ENCODE measurements at places on chromosomes 12 and 14.

DNA sequence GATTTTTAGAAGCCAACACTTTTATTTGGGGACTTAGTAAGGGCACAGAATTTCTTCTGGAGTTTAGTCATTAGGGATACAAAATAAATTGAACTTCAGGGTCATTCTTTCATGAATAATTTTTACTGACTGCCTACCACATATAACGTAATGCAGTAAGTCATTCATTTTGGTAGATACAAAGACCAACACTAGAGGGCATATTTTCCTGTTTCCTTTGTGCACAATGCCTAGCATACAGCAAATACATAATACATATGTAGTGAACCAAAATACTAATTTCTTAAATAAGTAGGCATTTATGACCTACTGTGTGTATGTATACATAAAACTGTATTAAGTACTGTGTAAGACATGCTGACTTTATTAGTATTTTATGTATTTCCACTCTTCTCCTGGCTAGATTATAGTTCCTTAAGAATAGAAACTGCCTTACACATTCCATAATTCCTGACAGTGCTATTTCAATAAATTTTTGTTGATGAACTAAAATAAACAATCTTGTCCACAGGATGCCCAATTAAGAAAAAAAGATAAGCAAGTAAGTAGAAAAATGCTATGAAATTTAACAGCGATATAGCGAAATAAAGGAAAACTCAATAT is 47.9 kb downstream of the PPP1R12A start:
- DNase-seq, result no peak

GRCh38 chr12:1351926-1352325 is 242.5 kb downstream of the FBXL14 start:
- DNase-seq, result no peak

GRCh38 chr14:70920608-70921007 is 13.3 kb downstream of the PCNX1 start:
- no peak for DNase-seq

DNA sequence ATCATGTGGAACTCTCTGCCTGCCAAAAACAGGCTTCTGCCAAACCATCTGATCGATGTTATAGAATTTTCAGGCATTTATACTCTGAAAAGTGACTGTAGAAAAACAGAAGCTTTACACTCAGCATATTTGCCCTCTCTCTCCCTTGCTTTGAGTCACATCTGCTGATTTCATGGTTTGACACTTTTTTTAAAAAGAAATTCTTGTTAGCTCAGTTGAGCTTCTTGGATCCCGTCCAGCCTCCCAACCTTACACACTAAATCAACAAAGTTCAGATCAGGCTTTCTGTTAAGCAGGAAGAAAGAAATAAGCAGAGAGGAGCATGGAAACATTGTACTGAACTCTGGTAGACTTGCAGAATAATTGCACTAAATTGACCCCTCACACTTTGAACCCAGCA is 193.6 kb upstream of the SEL1L start:
- DNase-seq, result no peak

GRCh38 chr14:59097681-59098080 is 90.8 kb upstream of the DAAM1 start:
- DNase-seq, result no peak

DNA sequence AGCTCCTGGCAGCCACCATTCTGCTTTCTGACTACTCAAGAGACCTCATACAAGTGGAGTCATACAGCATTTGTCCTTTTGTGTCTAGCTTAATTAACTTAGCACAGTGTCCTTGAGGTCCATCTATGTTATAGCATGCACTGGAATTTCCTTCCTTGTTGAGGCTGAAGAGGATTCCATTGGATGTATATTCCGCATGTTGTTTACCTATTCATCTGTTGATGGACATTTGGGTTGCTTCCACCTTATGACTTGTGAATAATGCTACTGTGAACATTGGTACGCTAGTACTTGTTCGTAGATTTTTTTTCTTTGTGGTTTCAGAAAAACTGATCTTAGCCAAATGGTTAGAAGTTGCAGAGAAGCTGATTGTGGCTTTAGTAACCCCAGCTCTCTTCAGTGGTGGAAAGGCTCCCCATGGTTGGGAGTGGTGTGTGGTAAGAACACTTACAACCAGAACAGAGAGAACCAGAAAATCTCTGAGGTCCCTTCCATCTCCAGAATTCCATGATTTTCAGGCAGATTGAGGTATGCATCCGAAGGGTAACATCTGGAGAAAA is 118.4 kb downstream of the SAMD4A start:
- no peak for DNase-seq

- peak; percentile 46 for DNase-seq
Measured at GRCh38 chr12:122336015-122336946, 70.0 kb upstream of the VPS33A start.

- no peak for DNase-seq
Measured at GRCh38 chr14:106166650-106167204, 640.3 kb downstream of the TMEM121 start.

DNA sequence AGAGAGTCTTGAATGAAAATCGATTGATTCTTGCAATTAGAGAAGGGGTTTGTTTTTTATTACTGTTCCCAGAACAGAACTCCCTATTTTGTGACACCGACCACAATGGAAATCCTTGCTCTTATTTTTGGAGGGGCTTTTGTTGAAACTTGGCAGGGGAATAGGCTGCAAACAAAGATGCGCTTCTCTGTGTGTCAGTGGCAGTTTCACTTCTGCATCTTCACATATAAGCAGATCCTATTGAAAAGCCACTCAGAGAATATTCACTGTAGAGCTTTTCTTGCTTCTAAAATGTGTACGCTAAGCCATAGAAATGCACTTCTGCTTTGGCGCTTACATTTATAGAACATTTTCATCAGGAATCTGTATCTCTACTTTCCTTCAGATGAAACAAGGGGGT is 1822.4 kb upstream of the SEL1L start:
- DNase-seq, result no peak

DNA sequence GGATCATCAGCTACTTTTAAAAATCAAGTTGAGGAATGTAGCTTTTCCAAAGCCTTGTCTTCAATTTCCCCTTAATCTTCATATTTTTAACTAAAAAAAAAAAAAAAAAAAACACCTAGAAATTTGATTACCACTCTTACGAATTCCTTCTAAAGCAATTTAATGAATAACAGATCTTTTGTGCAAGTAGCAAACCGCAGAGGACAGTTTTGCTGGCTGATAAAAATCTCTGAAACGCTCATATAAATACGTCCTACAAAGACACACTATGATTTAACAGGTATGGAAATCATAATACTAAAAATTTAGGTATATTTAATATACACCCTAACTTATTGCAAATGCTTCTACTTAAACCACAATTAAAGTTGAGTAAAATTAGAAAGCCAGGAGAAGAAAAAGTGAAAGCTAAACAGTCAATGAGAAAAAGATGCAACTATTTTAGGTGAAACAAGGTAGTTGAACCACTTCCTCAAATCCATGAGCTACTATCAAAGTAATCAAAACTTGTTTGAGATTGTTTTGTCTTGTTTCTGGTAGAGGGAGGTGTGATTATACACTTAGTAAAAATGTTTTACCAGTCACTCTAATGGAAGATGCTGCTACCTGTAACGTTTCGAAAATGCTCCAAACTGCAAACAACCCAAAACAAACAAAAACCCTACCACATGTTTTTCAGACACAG is 2.2 kb downstream of the PAWR start:
- no peak for DNase-seq

- DNase-seq, result no peak
Measured at GRCh38 chr14:77185093-77185465, 3.5 kb downstream of the TMEM63C start.

DNA sequence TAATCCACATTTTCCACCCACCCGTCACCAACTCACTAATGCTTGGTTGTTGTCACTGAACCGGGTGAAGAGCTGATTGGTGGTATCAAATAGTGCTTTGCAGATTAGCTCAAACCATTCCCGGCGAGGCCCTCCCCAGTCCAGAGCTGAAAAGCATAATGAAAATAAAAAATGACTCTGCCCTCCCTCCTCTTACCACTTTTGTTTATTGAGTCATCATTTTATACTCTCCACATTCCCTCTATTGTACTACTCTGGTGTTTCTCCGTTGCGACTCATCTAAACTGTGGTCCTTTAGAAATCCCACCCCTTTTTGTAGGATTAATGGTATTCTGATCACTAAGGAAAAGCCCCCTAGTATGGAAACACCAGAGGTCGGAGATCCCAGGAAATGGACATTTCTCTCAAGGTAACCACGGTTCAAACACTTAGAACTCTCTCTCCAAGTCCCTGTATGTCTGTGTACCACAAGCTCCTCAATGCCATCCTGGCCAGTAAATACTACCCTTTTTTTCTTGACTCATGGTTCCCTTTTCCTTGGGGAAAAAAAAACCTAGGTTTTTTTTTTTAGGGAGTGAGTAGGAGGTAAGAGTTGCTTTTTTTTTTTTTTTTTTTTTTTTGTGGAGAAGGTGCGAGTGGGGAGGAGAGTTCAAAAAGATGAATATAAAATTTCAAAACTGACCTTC is 42.0 kb downstream of the AREL1 start:
- DNase-seq, result no peak

- DNase-seq, result no peak
Measured at GRCh38 chr12:71299541-71300376, 139.8 kb upstream of the LGR5 start.

DNA sequence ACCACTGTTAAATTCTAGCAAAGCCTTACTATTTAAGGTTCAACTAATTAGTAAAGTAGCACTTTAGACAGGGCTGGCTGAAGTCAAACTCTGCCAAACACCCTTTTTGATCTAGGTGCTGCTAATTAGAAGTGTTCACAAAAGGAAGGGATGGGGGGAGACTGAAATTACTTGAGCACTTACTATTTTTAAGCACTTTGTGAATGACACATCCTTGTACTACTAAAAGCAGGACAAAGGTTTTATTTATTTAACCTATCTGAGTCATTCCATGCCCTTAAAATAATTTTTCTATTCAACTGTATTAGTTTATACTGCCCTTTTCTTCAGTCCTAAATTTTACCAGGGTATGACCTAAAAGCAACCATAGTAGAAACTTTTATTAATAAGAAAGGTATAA is 20.1 kb downstream of the MBIP start:
- DNase-seq, result no peak

DNA sequence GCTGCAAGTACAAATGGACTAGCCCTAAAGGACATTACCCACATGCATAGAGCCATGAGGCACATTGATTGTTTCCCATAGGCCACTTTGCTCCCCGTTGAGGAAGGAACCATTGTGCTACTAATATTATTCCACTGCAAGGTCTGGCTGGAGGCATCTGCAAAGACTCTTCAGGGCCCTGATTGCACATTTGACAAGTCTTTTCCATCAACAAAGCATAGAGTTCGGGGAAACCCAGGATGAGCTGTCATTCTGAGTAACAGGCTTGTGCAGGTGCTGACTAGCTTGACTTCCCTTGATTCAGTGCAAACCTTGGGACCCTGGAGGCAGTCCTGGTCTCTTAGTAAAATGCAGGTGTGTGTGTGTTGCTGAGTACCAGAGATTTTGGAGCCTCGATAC is 73.8 kb downstream of the SUSD6 start:
- peak; percentile 50 for DNase-seq

DNA sequence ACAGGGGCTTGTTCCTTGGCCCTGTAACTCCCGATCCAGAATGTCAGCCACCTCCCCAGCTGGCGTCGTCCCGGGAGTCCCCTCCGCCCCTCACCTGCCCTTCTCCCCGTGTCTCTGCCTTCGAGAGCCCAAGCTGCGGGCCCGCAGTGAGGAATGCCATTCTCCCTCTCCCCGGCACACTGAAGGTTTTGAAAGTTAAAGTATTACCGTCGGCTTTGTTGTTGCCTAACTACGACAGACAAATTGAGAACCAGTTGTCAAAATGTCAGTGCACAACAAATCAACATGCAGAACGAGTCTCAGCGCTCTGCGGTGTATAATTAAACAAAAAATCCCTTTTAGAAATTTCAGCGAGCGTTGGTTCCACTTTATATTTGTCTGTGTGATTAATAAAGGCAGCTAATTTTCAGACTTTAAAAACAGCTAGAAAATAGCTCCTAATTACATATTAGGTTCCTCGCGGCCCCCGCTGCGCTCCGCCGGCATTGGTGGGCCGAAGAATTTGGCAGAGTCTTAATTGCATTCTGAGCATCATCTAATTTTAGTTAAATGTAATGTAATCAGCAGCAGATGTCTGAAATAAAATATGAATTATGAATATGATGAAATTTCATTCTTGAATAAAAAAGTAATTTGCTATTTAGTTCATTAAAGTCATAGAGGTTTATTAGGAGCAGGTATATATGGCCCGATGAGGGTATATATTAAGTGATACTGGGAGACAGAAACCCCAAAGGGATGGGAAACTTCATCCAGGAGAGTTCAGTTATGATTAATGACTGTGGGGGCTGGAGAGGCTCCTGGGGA is 40.3 kb downstream of the MVK start:
- DNase-seq, result no peak

DNA sequence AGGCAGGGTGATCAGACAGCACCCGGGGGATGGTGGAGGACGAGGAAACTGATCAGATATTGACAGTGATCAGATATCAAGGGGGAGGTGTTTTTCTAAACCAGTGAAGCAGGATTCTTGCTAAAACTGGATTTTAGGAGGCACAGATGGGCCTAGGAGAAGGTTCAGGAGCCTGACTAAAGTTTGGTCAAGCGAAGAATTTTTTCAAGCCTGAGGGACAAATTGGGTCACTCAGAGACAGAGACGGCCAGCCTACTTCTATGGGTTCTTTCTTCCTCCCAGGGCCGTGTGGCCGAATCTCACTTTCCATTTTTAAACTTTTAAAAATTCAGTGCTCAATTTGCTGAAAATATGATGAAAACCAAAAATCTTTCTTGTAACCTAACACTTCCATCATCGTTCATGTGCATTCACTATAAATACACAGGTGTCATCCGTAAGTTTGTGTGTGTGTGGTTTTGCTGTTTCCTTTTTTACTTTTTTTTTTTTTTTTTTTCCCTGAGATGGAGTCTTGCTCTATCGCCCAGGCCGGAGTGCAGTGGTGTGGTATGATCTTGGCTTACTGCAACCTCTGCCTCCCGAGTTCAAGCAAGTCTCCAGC is 68.5 kb downstream of the RIN3 start:
- no peak for DNase-seq

GRCh38 chr12:100758083-100758482 is 36.5 kb upstream of the ANO4 start:
- DNase-seq, result no peak

- no peak for DNase-seq
Measured at GRCh38 chr12:133023566-133023965, 13.7 kb upstream of the ZNF84 start.

- no peak for DNase-seq
Measured at GRCh38 chr14:39957290-39957689, 525.1 kb upstream of the FBXO33 start.

GRCh38 chr14:23537351-23538049 is 14.1 kb downstream of the ZFHX2 start:
- no peak for DNase-seq

Measured in stimulated activated CD4-positive, alpha-beta T cell treated with anti-CD3 and anti-CD28 coated beads, Interleukin-12 subunit alpha, Interleukin-12 subunit beta, amount 100 ng/mL, for 4 hours (primary cell).